Activated naive CD4-positive, alpha-beta T cell treated with anti-CD3 and anti-CD28 coated beads, Interleukin-2, amount 10 ng/mL, durations not matched to agents 7 days and 5 days (primary cell): ENCODE measurements at places on chromosomes 4 and X.

DNA sequence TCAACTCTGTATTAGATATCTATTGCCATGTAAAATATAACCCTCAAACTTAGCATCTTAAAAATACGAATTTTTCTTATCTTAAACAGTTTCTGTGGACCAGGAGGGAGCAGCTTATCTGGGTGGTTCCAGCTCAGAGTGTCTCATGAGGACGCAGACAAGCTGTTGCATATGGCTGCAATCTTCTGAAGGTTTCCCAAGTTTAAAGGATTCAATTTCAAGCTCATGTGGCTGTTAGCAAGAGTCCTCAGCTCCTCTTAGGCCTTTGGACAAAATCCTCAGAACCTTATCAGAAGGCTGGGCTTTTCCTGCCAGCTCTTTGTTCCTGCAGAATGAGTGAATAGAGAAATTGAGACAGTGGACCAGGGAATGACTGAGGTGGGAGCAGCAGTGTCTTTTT lies 2.8 kb upstream of the CTSO start:
- DNase-seq = no peak
- H3K36me3 ChIP-seq = no peaks in the 10 kb centered on the region
- peaks cover 17% of the 10 kb centered on the region for H3K4me1 ChIP-seq
- H3K27ac ChIP-seq = no peak overlapping the region
- H3K4me3 ChIP-seq = no peak overlapping the region

- no peaks in the 10 kb centered on the region for H3K36me3 ChIP-seq
- no peak for DNase-seq
- no peaks in the 10 kb centered on the region for H3K4me1 ChIP-seq
- no peak overlapping the region for H3K4me3 ChIP-seq
Measured at GRCh38 chr4:16537926-16538325, 311.7 kb upstream of the TAPT1 start.

DNA sequence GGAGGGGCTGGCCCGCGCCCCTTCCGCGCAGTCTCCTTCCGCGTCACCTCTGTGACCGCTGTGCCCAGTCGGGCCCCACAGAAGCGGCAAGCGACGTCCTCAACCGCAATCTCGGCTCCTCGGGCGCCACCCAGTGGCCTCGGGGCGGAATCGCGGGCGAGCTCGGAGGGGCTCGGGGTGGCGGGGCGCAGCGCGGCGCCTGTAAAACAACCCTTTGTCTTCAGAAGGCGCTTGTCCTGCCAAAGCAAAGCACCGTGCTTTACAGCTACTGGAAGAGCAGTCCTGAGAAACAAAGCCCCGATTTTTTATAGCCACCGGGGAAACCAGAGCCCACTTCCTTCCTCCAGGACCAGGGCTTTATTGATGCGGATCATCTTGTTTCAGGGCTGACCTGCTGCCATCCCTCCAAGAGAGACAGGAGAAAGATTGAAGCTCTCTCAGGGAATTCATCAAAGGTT lies 37.3 kb upstream of the CDKN2AIP start:
- no peaks in the 10 kb centered on the region for H3K36me3 ChIP-seq
- peak; percentile 92 for DNase-seq
- peak overlapping the region; percentile 88 for H3K27ac ChIP-seq
- peaks cover 23% of the 10 kb centered on the region for H3K4me1 ChIP-seq

- no peak for DNase-seq
- peaks cover 4% of the 10 kb centered on the region for H3K27me3 ChIP-seq
- H3K4me1 ChIP-seq = peaks cover 29% of the 10 kb centered on the region
- no peak overlapping the region for H3K27ac ChIP-seq
Measured at GRCh38 chr4:128289523-128290158, 2.0 kb upstream of the PGRMC2 start.

DNA sequence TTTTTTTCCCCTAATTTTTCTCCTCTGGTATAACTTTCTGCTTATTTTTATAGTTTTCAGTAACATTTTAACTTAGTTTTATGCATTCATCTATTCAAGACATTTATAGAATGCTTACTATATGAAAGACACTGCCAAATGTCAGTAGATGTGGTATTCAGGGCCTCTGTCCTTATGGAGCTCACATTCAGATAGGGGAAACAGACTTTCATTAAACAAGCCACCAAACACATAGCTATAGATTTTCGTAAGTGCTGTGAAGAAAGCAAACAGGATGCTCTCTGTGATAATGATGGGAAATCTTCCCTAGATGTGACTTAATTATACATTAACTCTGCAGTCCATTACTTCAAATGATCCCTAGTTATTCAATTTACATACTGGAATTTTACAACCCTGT lies 362.0 kb upstream of the FTHL17 start:
- H3K27ac ChIP-seq = no peak overlapping the region
- no peak overlapping the region for H3K4me3 ChIP-seq
- DNase-seq = no peak
- no peaks in the 10 kb centered on the region for H3K27me3 ChIP-seq

DNA sequence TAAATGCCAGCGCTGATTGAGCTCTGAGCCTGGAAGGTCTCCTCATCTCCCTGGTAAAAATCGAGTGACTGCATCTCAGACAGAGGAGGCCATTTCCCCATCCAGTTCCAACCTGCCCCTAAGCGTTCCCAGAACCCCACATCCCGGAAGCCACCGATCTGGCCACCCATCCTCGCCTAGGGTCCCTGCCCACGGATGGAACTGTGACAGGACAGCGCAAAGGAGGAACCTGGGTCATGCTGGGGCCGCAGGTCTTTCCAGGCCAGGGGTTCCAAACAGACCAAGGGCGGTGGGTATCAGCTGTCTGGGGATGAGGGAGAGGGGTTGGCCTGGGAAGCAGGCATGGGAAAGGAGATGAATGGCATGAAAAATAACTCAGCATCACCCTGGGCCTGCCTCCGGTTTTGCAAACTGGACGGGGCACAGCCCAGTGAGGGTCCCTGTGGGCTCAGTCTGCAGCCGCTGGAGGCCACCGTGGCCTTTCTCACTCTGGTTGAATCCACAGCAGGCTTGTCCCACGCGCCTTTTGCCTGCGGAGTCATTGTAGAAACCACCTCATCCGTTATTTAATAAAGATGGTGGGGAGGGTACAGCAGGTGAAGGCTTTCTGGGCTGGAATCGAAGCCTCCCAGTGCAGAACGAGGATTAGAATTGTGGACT lies 49.1 kb downstream of the ABLIM2 start:
- no peaks in the 10 kb centered on the region for H3K36me3 ChIP-seq
- H3K27me3 ChIP-seq = peaks cover 25% of the 10 kb centered on the region
- no peak overlapping the region for H3K27ac ChIP-seq
- DNase-seq = no peak

- no peak overlapping the region for H3K4me3 ChIP-seq
- peak; percentile 25 for DNase-seq
- no peak overlapping the region for H3K27ac ChIP-seq
- no peaks in the 10 kb centered on the region for H3K36me3 ChIP-seq
- H3K27me3 ChIP-seq = no peaks in the 10 kb centered on the region
Measured at GRCh38 chr4:164012396-164013027, 518.0 kb downstream of the TMA16 start.

- no peaks in the 10 kb centered on the region for H3K27me3 ChIP-seq
- DNase-seq = no peak
- no peaks in the 10 kb centered on the region for H3K4me1 ChIP-seq
- no peak overlapping the region for H3K4me3 ChIP-seq
- H3K27ac ChIP-seq = no peak overlapping the region
Measured at GRCh38 chr4:119729835-119730670, 101.4 kb upstream of the PDE5A start.

DNA sequence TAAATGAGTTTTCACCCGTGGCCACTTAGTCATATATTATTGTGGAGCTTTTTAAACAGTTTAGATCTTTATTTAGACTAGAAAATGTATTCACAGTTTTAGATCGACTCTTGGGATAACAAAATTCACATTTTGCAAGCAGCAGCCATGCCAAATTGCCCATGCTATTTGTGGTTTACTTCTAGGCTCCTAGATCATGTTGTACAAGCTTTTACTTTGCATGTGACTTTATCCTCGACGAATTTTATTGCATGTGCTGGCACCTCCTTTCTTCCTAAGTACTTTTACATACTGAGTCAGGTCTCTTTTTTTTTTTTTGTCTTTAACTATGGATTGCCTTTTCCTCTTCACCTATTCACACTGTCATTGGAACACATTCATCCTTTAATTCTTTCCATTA lies 23.2 kb downstream of the BBS12 start:
- peaks cover 3% of the 10 kb centered on the region for H3K4me1 ChIP-seq
- no peak overlapping the region for H3K4me3 ChIP-seq
- DNase-seq = no peak

- H3K27ac ChIP-seq = no peak overlapping the region
- no peaks in the 10 kb centered on the region for H3K4me1 ChIP-seq
- no peaks in the 10 kb centered on the region for H3K27me3 ChIP-seq
Measured at GRCh38 chrX:50093625-50094024, 107.2 kb downstream of the AKAP4 start.

DNA sequence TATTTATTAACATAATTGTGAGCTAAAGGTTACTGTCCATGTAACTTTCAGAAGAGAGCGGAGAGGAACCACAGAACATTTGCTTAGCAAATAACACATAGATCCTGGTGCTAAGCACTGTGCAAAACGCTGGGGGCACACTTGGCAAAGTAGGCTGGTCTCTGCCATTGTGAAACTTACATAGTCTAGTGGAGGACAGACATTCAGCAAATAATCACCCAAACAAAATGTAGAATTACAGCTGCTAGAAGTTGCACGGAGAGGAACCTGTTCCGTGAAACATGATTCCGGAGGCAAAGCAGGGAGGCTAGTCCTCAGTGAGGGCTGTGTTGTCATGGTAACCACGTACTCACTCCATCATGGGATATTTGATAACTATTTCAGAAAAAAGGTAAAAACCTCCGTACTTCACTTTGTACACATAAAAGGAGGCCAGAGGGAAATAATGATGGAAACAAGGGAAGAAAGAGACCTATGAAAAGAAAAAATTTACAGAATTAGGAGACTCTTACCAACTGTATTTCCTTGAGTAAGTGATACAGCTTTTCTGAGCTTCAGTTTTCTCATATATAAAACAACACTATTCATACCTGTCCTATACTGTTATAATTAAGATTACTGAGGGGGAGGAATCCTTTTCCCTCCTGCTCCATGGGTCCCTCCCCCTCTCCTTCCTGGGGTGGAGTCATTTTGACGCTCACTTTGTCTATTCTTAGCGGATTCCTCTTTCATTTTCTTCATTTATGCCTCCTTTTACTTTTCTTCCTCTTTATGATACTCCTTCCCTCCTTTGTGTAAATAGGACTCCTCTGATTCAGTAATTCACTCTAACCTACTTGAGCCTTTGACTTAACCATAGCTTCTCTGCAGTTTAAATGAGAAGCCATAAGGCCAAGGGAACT lies 825 bp upstream of the RASGEF1B start:
- H3K27me3 ChIP-seq = peaks cover 15% of the 10 kb centered on the region
- peaks cover 29% of the 10 kb centered on the region for H3K4me1 ChIP-seq
- peak overlapping the region; percentile 92 for H3K27ac ChIP-seq
- no peaks in the 10 kb centered on the region for H3K36me3 ChIP-seq

- no peaks in the 10 kb centered on the region for H3K27me3 ChIP-seq
- no peak overlapping the region for H3K4me3 ChIP-seq
- H3K27ac ChIP-seq = no peak overlapping the region
- DNase-seq = no peak
Measured at GRCh38 chrX:149715468-149715867, 3.6 kb downstream of the MAGEA11 start.

DNA sequence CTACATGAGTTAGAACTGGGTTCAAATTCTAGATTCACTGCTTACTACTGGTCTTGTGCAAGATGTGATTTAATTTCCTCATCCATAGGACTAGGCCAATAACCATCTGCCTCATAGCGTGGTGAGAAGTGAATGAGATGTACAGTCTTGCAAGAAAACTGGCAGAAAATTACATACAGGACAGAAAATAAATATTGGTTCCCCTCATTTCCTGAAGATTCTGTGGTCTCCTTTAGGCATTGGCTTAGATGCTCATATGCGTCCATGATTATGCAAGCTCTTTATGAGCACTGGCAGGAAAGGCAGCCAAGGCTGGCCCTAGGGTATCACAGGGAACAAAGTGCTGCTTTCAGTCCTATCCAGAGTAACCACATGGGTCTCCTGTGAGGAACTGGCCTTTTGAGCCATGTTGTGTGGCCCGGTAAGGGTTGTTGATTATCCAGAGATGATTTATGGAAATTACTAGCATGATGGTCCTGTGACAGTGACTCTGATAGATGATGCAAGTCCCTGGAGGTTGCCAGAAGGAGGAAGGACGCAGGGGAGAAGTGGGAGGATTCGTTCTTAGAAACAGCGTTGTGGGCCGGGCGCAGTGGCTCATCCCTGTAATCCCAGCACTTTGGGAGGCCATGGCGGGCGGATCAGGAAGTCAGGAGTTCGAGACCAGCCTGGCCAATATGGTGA lies 9.9 kb upstream of the MOB1B start:
- H3K27me3 ChIP-seq = no peaks in the 10 kb centered on the region
- no peaks in the 10 kb centered on the region for H3K4me1 ChIP-seq
- DNase-seq = no peak

GRCh38 chrX:150692296-150692695 lies 900 bp upstream of the MTMR1 start:
- peaks cover 64% of the 10 kb centered on the region for H3K4me1 ChIP-seq
- H3K36me3 ChIP-seq = peaks cover 40% of the 10 kb centered on the region
- peak overlapping the region; percentile 92 for H3K4me3 ChIP-seq

GRCh38 chr4:169417629-169418282 lies 147.0 kb upstream of the SH3RF1 start:
- peaks cover 15% of the 10 kb centered on the region for H3K36me3 ChIP-seq
- H3K4me3 ChIP-seq = no peak overlapping the region
- no peak for DNase-seq
- H3K27ac ChIP-seq = no peak overlapping the region
- peaks cover 19% of the 10 kb centered on the region for H3K4me1 ChIP-seq

DNA sequence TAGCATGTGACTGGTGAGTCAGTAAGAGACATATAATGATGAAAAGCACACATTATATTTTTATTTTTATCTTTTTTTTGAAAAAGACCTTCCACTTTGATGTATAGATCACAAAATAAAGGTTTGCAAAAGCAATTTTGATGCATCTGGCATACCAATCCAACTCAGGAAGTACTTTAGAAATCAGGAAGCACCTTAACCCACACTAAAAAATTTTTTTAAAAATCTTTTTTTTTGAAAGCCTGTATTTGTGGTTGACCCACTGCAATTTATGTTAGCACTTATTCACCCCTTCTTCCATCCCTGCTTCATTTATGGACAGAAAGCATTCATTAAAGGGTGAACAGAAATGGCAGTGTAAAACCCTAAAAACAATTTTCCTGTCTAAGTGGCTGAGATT lies 16.6 kb downstream of the TMEM255A start:
- no peaks in the 10 kb centered on the region for H3K27me3 ChIP-seq
- no peak overlapping the region for H3K27ac ChIP-seq
- DNase-seq = no peak
- no peak overlapping the region for H3K4me3 ChIP-seq
- H3K36me3 ChIP-seq = no peaks in the 10 kb centered on the region

- no peak overlapping the region for H3K27ac ChIP-seq
- peaks cover 16% of the 10 kb centered on the region for H3K4me1 ChIP-seq
- DNase-seq = no peak
- peaks cover 31% of the 10 kb centered on the region for H3K36me3 ChIP-seq
- no peak overlapping the region for H3K4me3 ChIP-seq
Measured at GRCh38 chr4:86959588-86960500, 25.0 kb downstream of the AFF1 start.
